ENCODE measurements at places on chromosomes 1 and 21.

- peak; percentile 42 for DNase-seq
Observed at GRCh38 chr1:8985915-8986813, 40.1 kb downstream of the SLC2A7 start.

DNA sequence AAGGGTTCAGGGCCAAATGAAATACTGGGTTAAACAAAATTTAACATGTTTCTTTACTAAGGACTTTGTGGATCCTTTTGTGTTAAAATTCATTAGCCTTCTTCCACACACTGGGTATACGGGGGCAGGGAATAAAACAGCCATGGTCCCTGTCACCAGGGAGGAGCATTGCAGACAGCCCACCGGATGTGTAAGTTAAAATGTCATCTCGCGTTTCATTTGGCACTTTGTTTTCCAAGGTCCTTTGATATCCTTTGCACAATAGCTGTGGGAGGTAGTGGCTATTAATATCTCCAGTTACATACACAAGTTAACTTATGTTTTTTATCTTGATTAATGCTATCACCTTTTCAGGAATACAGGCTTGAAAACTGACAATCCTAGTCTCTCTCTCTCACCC lies 172.7 kb downstream of the BARHL2 start:
- DNase-seq, result no peak

DNA sequence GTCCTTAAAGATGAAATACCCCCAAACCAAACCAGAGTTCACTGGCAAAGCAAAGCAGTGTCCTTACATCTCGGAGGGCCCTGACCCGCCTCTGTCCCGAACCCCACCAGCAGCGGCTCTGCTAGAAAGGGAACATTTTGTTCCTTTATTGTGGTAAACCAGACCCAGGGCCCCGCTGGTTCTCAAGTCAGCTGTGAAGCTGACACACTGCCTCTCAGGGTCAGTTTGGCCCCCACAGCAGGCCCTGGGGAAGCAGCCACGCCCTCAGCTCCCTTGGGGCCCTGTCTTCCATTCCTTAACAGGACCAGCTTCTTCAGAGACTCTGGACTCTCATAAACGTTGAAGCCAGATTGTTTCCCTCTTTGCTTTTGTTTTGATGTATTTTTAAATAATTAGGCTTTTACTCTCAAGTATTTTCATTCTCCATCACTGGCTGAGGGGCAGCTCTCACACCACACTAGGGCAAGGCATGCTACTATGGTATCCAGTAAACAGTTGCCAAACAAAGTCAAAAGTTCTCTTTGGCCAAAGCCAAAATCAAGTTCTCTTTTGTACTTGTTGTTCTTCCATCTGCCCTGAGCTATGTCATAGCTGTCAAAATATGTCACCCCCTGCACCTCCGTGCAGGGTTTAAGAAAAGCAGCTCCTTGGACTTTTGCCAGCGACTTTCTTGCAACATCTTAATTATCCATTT lies 61.1 kb upstream of the ANGPTL1 start:
- DNase-seq, result no peak

GRCh38 chr1:145995964-145996432 lies 381 bp downstream of the TXNIP start:
- DNase-seq, result no peak

GRCh38 chr1:182407724-182408123 lies 7.3 kb upstream of the TEDDM1 start:
- DNase-seq, result no peak

GRCh38 chr1:47187231-47187925 lies 2.5 kb downstream of the PDZK1IP1 start:
- DNase-seq, result no peak
